NCI-H1694 (cell line): ENCODE measurements at places on chromosomes 16 and 17.

DNA sequence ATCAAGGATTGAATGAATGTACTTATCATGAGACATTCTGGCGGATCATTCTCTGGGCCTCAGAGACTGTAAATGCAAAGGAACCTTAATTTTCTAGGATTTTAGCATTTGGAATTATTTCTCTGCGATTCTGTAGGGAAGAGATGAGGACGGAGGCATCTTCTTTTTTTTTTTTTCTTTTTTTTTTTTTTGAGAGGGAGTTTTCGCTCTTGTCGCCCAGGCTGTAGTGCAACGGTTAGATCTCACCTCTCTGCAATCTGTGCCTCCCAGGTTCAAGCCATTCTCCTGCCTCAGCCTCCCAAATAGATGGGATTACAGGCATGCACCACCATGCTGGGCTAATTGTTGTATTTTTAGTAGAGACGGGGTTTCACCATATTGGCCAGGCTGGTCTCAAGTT, 2.1 kb downstream of the ITGAL start:
- no peak for DNase-seq

GRCh38 chr17:75260641-75261335, 618 bp downstream of the GGA3 start:
- DNase-seq: no peak

- DNase-seq: no peak
Measured at GRCh38 chr17:62761884-62762283, 46.2 kb downstream of the MARCHF10 start.

- DNase-seq: no peak
Measured at GRCh38 chr17:69912805-69913204, 162.2 kb upstream of the KCNJ16 start.

DNA sequence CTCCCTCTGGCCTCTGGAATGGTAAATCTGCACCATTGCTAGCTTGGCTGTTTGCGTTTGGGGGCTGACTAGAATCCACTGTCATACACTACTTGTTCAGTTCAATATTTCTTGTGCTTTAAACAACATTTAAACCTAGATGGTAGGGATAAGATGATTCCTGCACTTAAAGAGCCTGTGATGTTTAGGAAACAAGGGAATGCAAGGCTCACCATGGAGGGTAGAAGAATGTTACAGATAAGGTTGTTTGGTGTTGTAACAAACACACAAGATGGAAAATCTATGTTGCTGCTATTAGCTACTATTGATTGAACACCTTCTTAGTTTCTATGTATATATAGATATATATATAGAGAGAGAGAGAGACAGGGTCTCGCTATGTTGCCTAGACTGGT, 31.4 kb downstream of the YPEL2 start:
- DNase-seq: no peak

- no peak for DNase-seq
Measured at GRCh38 chr16:47366228-47366627, 94.6 kb downstream of the ITFG1 start.

DNA sequence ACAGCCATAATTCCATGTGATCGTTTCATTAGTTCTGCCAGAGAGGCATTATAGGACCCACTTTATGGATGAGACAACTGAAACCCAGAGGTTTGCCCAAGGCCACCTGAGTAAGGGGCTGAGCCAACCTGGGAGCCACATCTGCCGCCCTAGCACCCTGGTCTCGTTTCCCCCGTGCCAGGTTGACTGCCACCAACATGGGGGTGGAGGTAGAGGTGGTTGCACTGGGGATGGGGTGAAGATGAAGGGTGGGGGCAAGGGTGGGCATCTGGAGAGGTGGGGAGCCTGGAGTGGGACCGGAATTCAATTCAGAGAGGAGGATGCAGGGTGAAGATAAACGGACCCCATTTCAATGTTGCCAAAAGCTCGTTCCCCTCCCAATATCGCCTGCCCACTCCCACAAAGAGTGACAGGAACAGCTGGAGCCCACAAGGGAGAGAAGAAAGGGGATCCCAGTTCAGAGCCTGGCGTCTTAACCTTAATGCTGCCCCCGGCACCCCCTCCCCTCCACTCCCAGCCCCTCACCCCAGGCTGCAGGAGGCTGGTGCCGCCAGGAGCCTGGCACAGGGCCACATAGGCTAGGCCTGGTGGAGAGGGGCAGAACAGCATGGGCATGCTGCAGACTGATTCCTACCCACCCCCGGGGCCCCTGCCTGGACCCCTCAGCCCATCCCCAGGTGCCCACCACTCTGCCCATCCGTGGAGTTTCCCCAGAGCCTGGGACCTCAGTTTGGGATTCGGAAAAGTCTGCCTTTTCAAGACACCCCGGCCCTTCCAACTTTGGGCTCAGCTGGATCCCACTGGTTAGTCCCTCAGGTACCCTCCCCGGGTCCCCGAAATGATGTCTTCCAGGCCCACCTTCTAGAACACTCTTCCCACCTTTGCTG, 29.6 kb downstream of the NGFR start:
- DNase-seq: peak; percentile 48

- DNase-seq: no peak
Measured at GRCh38 chr16:74561626-74562025, 45.3 kb downstream of the GLG1 start.

- DNase-seq: no peak
Measured at GRCh38 chr17:253091-253846, 71.8 kb upstream of the DOC2B start.

- no peak for DNase-seq
Measured at GRCh38 chr16:81752876-81753227, 26.2 kb upstream of the PLCG2 start.

DNA sequence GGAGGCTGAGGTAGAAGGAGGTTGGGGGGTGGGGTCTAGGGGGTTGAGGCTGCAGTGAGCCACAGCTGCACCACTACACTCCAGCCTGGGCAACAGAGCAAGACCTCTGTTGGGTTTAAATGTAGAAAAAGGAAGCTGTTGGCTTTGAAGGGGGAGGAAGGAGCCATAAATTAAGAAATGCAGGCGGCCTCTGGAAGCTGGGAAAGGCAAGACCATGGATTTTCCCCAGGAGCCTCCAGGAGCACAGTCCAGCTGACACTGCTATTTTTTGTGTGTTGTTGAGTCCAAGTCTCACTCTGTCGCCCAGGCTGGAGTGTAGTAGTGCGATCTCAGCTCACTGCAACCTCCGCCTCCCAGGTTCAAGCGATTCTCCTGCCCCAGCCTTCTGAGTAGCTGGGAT, 15.9 kb downstream of the LITAF start:
- no peak for DNase-seq

DNA sequence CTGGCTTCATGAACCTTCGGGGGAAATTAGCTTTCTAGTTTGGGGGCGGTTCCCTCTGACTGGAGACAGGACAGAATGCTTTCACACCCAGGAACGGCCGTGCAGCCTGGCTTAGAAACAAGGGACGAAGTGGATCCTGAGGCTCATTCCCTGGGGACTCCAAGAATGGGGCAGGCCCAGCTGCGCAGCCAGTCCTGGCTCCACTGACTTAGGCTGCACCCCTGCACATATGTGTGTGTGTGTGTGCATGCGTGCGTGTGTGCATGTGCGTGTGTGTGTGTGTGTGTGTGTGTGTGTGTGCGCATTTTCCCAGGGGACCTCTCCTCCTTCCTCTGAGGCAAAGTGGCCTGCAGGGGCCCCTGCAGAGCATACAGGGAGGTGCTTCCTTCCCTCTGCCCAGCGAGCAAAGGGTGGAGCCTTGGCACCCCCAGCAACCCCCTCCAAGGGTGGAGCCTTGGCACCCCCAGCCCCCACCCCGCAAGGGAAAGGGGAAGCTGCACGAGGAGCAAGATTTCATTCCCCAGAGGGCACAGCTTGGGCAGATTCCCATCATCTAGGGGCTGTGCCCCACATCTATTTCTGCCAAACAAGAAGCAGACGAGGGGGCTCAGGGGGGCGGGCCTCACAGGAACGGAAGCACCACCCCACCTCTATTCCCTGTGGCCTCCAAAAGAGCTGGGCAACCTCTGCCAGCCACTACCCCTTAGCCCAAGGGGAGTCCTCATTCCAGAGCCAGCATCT, 97.6 kb upstream of the CBX4 start:
- DNase-seq: no peak

DNA sequence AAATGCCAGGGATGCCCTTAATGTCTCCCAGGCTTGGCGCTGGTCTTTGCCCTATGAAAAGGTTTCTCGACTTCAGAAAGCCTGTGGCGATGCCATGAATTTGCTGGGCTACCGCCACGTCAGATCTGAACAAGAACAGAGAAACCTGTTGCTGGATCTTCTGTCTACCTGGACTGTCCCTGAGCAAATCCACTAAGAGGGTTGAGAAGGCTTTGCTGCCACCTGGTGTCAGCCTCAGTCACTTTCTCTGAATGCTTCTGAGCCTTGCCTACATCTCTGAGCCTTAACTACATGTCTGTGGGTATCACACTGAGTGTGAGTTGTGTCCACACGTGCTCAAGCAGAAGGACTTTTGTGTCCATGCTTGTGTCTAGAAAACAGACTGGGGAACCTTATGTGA, 11.4 kb downstream of the CHST4 start:
- DNase-seq: peak; percentile 34

GRCh38 chr17:20141198-20141972, 132.2 kb downstream of the SPECC1 start:
- no peak for DNase-seq

DNA sequence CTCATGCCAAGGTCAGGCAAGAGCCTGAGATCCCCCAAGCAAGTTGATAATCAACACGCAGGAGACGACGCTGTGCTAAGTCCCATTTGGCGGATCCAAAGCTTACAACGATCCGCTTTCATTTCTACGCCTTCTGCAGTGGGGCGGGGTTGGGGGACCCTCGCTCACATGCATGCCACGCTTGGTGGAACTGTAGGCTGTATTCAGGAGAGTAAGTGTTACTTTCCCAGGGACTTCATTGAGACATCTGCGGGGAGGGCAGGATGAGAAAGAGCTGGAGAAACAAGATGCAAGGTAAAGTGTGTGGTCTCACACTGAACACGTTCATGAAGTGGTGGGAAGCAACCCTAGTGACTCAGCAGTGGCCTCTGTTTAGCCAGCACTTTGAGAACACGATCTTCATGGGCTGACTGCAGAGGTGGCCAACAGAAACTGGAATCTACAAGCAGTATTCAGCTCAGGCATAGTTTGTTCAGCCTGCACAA, 100.5 kb downstream of the XYLT1 start:
- no peak for DNase-seq

DNA sequence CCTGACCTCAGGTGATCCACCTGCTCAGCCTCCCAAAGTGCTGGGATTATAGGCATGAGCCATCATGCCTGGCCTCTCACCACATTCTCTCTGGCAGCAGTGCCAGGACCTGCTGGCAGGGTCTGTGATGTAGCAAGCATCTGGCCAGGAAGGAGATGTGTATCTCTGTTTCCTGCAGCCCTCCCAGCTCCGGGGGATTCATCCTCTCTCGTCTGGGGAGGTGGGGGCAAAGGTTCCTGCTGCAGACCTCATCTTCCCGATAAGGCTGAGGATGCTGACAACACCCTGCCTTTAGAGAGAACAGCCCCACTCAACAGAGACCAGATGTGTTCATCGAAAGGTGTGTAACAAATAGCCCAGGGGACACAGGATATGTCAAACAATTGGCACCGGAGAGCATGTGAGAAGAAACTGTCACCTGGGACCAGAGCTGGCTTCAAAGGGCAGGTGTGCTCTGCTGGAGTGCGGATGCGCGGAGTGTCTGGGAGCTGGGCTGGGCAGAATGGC, 54.8 kb upstream of the SEC14L1 start:
- DNase-seq: no peak

- peak; percentile 44 for DNase-seq
Measured at GRCh38 chr16:11667824-11668622, at the start of gene SNN. Gene SNN, plus strand, starts transcription at chr16:11668455. Its CDS starts 7,605 bp downstream, at chr16:11676060.

GRCh38 chr17:77317091-77317750, 176.5 kb downstream of the SEC14L1 start:
- DNase-seq: no peak

- DNase-seq: no peak
Measured at GRCh38 chr17:36004594-36005108, 3.3 kb upstream of the CCL15 start.

- no peak for DNase-seq
Measured at GRCh38 chr17:4812690-4813089, 5.7 kb downstream of the PLD2 start.

- no peak for DNase-seq
Measured at GRCh38 chr16:66166490-66166889, 200.0 kb upstream of the CDH5 start.

DNA sequence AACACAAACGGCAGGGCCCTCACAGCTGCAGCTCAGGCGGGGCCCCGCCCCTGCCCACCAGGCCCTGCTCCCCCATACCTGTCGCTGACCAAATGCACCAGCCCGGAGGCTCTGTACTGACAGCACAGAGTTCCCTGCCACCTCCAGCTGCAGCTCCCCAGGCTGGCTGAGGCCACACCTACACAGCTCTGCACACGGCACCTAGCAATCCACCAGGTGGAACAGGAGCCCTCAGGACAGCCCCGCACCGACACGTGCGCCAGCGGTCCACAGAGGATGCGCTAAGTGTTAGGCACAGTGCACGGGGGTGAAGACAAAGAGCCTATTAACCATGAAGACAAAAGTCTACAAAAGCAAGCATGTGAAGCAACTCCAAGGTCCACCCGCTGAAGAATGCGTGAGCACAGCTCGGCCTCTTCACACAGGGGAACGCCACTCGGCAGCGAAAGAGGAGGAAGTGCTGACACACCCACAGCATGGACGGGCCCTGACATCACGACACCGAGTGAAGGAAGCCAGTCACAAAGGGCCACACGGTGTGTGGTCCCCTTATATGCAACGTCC, 5.4 kb downstream of the ZCCHC14 start:
- no peak for DNase-seq

DNA sequence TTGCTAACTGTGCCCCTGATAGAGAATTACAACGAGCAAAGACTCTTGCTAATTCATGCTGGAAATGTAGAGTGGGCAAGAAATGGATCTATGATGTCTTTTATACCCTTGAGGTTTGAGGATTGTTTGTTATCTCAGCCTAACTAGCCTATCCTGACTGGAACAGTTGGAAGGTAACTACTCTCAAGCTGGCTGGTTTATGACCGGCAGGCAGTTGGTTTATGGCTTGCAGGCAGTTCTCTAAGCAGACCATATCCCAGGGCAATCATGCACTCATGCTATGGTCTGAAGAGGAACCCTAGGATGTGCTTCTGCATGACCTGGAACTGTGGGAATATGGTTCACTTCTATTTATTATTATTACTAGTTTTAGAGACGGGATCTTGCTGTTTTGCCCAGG, 49.1 kb downstream of the LYRM1 start:
- no peak for DNase-seq

DNA sequence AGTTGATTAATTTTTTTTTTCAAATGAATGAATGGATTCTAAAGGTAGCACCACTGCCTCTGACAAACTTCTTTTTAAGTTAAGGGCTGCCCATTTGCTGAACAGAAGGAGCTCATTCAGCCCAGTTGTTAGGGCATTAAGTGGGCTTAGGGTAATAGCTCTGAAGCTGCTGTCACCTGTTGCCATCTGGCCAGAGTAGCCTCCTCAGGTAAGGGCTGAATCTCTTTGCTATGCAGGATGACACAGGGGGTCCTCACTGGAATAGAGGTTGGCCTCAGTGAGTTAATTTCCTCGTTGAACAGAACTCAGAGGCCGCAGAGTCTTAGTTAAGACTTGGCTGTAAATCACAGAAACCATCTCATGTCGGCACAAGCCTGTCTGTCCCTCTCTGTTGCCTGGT, 232.8 kb downstream of the CCDC182 start:
- DNase-seq: no peak
